ENCODE measurements at places on chromosomes 4 and X. TPM values are rescaled to one million over a fixed set of nuclear protein-coding genes. Genes with fewer than 3 reads are reported as not detected.

NOX1 gene
- total RNA-seq = not detected

- DNase-seq = no peak
These were observed 101.7 kb downstream of the CHIC2 start for GRCh38 chr4:53962516-53963225.

- DNase-seq = no peak
These were observed 28.2 kb upstream of the HUWE1 start for GRCh38 chrX:53714580-53715345.

- no peak for DNase-seq
These were observed 3.0 kb downstream of the RPL10 start for GRCh38 chrX:154401045-154401799.

DNA sequence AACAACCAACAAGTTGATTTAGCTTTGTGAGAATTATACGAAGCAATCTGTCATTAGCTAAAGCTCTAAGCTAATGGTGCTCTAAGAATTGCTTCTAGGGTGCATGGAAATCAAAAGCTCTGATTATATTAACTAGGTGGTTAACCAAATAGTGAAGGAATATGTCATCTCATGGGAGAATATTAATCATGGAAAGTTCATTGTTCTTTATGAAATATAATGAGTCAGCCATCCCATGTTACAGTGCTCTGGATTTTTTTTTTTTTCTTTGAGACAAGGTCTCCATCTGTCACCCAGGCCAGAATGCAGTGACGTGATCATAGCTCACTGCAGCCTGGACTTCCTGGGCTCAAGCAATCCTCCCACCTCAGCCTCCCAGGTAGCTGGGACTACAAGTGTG lies 10.5 kb downstream of the DCAF8L2 start:
- no peak for DNase-seq

CAPN6 gene
- total RNA-seq = 0.09 TPM

USP17L17 gene
- total RNA-seq = not detected

SSX4 gene
- not detected for total RNA-seq

CNKSR2 gene
- total RNA-seq = 1.1 TPM

GRCh38 chr4:110164251-110164650 lies 34.2 kb downstream of the ELOVL6 start:
- DNase-seq = no peak

DNA sequence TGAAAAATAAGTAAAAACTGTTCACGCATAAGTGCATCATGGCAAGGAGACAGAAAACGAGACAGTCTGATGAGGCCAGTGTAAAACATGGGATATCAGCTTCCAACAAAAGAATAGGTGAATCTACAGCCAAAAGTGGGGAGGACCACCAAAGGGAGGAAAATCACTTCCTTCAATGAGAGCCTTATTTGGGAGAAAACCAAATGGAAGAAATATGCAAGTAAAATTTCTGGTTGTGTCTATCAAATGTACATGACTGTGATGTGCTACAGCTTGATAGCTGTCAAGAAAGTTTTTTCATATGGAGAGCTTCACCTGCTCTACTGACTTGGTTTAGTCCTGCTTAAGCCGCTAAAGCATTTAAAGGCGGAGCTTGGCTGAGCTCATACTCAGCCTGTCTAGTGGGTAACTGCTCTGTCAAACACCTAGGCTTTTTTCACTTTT lies 66.2 kb downstream of the MAGEA1 start:
- no peak for DNase-seq

DNA sequence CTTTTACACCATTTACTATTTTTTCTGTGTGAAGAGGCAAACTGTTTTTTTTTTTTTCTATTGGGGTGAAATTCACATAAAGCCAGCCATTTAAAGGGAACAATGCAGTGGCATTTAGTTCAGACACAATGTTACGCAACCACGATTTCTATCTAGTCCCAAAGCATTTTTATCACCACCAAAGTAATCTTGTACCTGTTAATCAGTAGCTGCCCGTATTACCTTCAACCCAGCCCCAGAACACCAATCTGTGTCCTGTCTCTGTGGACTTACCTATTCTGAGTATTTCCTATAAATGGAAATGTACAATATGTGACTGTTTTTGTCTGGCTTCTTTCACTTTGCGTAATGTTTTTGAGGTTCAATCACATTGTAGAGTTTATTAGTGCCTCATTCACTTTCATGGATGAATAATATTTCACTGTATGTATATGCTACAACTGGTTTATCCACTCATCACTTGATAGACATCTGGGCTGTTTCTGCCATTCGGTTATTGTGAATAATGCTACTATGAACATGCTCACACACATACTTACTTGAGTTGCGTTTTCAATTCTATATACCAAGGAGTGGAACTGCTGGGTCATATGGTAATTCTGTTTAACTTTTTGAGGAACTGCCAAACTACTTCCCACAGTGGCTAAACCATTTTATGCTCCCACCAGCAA lies 116.2 kb downstream of the CDS1 start:
- no peak for DNase-seq
